ENCODE measurements at places on chromosomes 3 and 15. TPM values are rescaled to one million over a fixed set of nuclear protein-coding genes. Genes with fewer than 3 reads are reported as not detected.

- H3K27ac ChIP-seq, result no peak overlapping the region
- peaks cover 33% of the 10 kb centered on the region for H3K4me1 ChIP-seq
- no peak for DNase-seq
- H3K4me3 ChIP-seq, result peak overlapping the region; percentile 72
Observed at GRCh38 chr15:60006873-60007272, 2.8 kb downstream of the FOXB1 start.

- no peak overlapping the region for H3K4me3 ChIP-seq
- no peak for DNase-seq
- no peaks in the 10 kb centered on the region for H3K27me3 ChIP-seq
- H3K27ac ChIP-seq, result no peak overlapping the region
- H3K4me1 ChIP-seq, result peaks cover 5% of the 10 kb centered on the region
- H3K36me3 ChIP-seq, result no peaks in the 10 kb centered on the region
Observed at GRCh38 chr15:89003865-89004725, 84.2 kb upstream of the ABHD2 start.

DNA sequence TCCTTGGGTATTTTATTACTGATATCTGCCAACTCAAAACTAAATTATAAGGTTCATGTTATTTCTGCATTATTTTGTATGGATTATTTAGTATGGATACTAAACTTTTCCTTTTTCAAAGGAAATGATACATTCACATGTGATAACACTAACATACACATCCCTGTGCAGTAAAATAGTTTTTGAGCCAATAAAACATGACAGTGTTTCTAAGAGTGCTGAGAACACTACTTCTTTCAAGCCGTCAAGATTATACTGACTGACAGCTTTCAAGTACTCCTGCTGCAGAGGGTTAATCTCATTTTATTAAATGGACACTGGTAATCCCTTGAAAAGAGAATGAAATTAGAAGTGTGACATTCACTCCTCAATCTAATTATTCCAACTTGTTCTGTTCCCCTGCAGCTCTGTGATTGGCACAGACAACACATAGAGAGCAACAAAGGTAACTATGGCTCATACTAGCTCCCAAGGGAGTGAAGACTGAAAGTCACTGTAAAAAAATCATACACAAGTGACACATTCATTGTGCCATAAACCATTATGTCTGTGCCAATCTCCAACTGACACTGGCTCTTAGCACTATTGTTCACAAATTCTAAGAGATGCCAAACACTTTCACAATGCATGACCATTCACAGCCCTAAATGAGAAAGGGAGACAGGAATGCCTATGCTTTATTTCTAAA lies 468.6 kb downstream of the SHQ1 start:
- H3K36me3 ChIP-seq, result no peaks in the 10 kb centered on the region
- no peak overlapping the region for H3K27ac ChIP-seq
- H3K4me3 ChIP-seq, result no peak overlapping the region
- DNase-seq, result no peak

DNA sequence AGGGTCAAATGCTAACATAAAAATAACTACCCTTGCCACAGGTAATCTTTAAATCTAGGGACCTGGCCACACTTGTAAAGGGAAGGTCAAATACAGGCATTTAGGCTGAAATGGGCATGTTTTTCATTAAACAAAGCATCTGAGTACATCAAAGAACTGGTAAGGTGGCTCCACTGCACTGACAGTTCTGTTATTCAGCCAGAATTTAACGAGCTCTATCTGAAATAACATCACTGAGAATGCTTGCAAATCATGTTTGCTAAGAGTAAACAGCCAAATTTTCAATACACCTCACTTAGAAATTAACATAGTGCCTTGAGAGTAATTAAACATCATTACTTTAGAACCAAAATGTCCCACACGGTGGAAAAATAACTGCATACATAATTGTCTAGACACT lies 118.9 kb downstream of the MTHFS start:
- H3K4me3 ChIP-seq, result no peak overlapping the region
- DNase-seq, result no peak
- H3K27ac ChIP-seq, result no peak overlapping the region
- no peaks in the 10 kb centered on the region for H3K4me1 ChIP-seq
- H3K36me3 ChIP-seq, result no peaks in the 10 kb centered on the region

LRRC31 gene
- not detected for total RNA-seq

DZIP3 gene
- 9.3 TPM for total RNA-seq

TMEM41A gene
- total RNA-seq, result 17.0 TPM

MUC4 gene
- total RNA-seq, result not detected
